ENCODE measurements at places on chromosomes 11 and 22.

DNA sequence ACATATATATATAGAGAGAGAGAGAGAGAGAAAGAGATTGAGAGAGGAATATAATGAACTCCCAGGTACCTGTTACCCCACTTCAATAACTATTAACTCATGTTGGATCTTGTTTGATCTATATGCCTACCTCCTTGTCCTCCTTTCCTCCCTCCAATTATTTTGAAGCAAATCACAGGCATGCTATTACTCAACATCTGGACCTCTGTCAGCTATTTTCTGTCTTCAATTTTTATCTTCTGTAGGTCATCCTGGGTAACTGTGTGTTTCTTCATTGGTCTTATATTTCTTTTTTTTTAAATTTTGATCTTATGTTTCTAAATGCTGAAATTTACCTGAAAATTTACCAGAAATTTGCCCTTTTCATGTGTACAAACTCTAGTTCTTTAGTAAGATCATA is 24.8 kb downstream of the UVRAG start:
- no peak for DNase-seq

DNA sequence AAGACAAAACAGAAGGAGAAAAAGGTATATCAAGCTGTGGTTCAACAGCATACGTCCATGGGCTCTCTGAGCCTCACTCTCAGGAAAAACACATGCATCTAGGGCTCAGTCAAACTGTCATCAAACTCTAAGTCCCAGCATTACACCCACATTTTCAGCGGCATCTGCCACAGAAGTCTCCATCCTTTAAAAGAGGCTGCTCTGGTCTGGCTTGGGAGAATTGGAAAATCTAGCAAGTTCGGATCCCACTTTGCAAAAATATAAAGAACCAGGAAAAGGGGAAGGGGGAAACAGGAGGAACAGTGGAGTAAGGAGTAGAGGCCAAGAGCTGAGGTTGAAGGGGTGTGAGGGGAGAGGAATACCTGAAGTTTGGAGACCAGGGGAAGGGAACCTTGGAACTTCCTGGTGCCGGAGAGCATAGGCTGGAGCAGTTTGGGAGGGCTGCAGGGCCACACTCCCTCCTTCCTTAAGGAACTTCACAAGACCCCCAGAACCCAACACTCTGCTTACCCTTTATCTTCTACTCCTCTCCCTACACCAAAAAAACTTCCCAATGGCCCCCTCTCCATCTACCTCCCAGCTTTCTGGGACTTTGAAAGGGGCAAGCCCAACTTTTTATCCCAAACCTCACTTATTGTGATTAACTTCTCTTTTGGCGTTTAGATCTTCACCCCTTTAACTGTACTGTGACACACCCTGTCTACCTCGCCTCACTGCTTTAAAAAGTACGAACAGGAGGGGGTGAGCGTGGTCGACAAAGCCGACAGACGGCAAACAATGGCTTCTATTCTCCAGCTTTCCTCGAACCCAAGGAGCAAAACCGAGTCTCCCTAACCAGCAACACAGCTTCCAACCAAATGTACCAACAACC is 4.0 kb downstream of the PAX6 start:
- no peak for DNase-seq

DNA sequence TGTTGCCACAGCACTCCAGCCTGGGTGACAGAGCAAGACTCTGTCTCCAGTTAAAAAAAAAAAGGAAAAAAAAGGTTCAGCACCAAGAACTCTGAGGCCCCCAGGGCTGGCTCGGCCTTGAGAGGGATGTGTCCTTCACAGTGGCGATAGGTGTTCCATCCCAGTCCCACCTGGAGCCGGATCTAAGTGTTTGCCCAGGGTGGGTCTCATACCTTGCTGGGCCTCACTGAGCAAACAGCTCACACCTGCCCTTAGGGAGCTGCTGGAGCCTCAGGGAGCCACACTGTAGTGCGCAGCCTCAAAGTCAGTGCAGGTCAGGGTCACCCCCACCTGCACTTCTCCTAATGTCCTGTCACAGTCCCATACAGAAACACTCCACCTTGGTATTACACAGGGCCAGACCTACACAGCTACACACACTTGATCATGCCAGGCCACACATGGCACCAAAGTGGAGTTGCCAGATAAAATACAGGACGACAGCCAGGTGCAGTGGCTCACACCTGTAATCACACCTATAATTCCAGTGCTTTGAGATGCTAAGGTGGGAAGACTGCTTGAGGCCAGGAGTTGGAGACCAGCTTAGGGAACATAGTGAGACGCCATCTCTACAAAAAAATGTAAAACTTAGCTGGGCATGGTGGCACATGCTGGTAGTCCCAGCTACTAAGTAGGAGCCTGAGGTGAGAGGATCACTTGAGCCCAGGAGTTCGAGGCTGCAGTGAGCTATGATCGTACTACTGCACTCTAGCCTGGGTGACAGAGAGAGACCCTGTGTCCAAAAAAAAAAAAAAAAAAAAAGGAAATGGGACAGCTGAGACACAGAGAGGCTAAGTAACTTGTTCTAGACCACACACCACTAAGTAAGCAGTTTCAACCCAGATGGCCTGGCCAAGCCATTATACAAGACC is 7.3 kb downstream of the STARD10 start:
- no peak for DNase-seq

DNA sequence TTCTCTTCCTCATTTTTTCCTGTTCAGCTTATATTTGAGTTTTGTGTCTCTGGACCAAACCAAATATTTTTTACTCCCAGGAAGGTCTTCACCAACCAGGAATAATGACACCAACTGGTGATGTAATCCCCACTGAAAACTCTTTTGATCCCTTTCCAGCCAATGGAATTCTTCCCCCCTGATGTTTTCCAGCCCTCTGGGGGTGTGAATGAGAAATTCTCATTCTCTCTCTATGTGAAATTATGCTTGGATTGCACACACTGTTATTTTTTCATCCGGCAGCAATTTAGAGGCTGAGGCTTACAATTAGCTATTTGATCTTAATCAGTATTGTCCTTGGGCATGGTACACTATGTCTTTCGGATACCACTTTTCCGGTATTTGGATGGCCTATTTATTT is 39.5 kb upstream of the SLC1A2 start:
- no peak for DNase-seq

- DNase-seq = no peak
These were observed 155.6 kb upstream of the TRIM48 start for GRCh38 chr11:55106391-55106790.

GRCh38 chr22:20968281-20968977 is 1.4 kb downstream of the AIFM3 start:
- no peak for DNase-seq

GRCh38 chr11:2553886-2554285 is 109.1 kb downstream of the KCNQ1 start:
- DNase-seq = no peak

GRCh38 chr11:118652681-118653181 is 26.7 kb downstream of the TREH start:
- no peak for DNase-seq

GRCh38 chr11:85269109-85269508 is 358.0 kb downstream of the DLG2 start:
- DNase-seq = no peak

GRCh38 chr11:111283945-111284481 is 14.3 kb upstream of the POU2AF3 start:
- no peak for DNase-seq

GRCh38 chr22:21951931-21952465 is 650 bp downstream of the PPM1F start:
- DNase-seq = no peak

- no peak for DNase-seq
These were observed 69.8 kb downstream of the ADAMTS15 start for GRCh38 chr11:130518164-130518680.

DNA sequence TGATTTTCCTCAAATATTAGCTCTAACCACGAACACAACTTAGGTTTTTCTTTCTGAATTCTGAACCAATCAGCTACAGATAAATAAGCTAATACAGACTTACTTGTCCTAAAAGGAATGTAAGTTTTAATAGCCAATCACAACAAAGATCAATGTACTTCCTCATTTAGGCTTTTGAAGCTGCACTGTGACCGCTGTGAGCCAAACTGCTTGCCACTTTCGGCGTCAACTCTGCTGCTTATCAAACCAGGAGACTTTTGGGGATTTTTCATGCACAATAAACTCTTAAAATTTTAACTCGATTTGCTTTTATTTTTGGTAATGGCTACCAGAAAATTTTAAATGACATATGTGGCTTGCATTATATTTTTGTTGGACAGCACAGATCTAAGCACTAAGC is 92.5 kb downstream of the TMPRSS5 start:
- no peak for DNase-seq

DNA sequence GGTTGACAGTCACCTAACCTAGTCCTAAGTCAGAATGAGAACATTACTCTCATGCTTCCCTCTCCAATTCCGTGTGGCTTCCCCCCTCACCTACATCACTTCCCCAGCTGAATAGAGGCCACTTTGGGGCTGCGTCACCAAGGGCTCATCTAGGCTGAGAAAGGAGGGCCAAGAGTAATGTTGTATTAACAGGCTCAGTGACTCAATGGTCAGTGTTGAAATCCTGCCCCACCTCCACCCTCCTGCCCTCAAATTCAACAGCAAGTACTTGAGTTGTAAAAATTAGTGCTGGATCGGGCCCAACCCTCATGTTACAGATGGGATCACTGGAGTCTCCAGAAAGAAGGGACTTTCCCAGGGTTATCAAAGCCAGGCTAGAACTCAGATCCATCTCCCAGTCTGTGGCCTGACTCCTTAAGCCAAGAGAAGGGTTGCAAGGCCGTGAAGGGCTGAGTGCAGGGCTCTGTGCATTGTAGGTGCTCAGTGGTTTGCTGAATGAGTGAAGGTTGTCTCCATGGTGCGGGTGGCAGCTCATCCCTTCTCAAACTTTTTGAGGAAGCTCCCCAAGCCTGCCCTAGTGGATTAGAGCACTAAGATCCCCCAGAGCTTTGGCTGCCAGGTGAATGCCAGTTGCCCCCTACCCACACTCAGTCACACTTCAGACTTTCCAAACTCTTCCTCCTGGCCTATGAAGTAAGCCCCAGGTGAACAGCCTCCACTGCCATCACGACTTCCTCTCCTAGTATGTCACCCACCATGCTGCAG is 3.2 kb downstream of the DGAT2 start:
- no peak for DNase-seq

- no peak for DNase-seq
These were observed 2.2 kb downstream of the GLB1L3 start for GRCh38 chr11:134278356-134278755.

GRCh38 chr11:75100314-75100713 is 3.6 kb upstream of the OR2AT4 start:
- peak; percentile 19 for DNase-seq

GRCh38 chr11:63369165-63369970 is at the start of gene SLC22A9:
Gene SLC22A9, plus strand, starts transcription at chr11:63369785. Its CDS starts 272 bp downstream, at chr11:63370057.
- no peak for DNase-seq

- peak; percentile 9 for DNase-seq
These were observed 38.1 kb downstream of the DIXDC1 start for GRCh38 chr11:111975076-111975806.

- DNase-seq = peak; percentile 70
These were observed 435.4 kb downstream of the TMEM135 start for GRCh38 chr11:87473174-87473573.

DNA sequence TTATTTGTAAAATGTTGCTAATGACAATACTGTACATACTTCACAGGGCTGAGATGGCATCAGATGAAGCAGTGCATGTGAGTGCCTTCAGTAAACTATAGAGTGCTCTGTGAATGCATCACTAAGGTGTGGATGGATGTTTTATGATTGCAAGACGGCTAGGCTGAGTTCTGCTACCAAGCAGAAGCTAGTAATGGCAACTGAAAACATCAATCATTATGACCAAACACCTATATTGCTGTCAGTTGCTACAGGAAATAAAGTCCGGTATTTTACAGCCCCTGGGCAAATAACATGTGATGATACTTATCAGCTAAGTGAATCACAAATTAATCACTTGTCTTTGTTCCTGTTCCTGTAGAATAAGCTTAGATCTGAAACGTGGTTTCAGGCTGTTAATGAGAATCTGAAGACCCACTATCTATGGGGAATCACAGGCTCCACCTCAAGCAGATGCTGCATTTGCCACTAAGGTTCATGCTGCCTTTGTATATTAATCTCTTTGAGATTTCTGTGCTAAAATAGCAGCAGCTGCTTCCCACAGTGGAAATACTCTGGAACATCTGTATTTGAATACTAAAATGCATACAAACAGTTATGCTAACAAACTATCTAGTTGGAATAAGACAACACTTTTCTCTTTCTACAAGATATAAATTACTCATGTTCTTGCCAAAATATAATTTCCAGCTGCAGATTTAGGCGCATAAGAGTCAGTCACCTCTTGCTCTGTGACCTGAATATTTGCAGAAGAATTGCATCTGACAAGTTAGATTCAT is 254.0 kb upstream of the PITPNB start:
- no peak for DNase-seq

GRCh38 chr11:12757416-12757815 is 83.2 kb downstream of the TEAD1 start:
- no peak for DNase-seq

DNA sequence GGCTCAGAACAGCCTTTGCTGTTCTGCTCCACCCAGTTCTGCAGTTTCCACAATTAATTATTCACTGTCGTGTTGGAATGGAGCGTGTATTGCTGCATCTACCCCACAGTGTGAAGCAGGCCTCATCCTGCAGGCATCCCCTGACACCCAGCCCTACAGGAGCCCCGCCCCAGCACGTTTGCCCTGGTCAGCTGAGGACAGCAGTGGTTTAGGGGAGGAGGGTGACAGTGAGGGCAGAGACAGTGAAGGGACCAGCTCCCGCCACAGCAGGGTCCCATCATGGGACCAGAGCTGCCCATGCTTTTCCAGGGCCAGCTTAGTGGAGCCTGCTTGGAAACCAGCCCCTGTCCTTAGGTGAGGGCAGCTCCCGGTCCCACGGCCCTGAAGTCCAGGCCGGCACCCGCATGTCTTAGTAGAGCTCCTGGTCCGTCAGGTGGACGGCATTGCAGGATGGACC is 273.0 kb downstream of the TBC1D22A start:
- DNase-seq = no peak

DNA sequence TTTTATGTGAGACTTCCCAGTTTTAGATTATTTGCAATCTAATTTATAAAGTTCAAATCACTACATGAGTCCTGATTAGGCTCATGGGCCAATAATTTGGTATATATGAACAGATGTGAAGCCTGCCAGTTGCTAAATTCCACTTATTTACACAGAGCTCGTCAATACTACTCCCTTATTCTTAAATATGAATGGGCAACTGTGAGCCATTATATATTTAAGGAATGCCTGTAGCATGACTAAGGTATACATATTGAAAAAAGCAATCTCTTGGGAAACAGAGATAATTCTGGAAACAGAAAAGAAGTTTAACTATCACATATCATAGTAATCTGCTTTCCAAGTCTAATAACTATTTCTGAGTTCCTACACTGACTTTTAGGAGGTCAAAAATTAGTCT is 27.0 kb downstream of the RBMXL2 start:
- no peak for DNase-seq

All from ACHN (cell line).